ENCODE measurements at places on chromosomes 1 and 21.
A peak's percentile ranks its signal among the peaks of the same experiment; 100 is the strongest.

DNA sequence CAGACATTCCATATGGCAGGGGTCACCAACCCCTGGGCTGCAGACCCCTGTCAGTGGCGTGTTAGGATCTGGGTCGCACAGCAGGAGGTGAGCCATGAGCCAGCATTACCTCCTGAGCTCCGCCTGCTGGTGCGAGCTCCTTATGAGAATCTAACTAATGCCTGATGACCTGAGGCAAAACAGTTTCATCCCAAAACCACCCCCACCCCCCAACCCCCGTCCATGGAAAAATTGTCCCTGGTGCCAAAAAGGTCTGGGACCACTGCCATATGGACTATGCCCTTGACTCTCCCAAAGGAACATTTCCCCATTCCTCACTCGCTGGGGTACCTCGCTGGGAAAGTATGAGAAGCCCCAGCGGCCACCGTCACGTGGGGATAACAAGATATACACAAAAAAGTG, 6.4 kb upstream of the CPT2 start:
- no peak overlapping the region for H3K4me3 ChIP-seq
- no peak overlapping the region for H3K27ac ChIP-seq
- H3K4me1 ChIP-seq = no peaks in the 10 kb centered on the region
- H3K36me3 ChIP-seq = no peaks in the 10 kb centered on the region
- no peaks in the 10 kb centered on the region for H3K27me3 ChIP-seq
- no peak for DNase-seq

- H3K4me1 ChIP-seq = peaks cover 9% of the 10 kb centered on the region
- no peak for DNase-seq
- no peak overlapping the region for H3K27ac ChIP-seq
- peaks cover 35% of the 10 kb centered on the region for H3K27me3 ChIP-seq
- no peak overlapping the region for H3K4me3 ChIP-seq
Measured at GRCh38 chr1:68046423-68046822, 4.0 kb downstream of the DIRAS3 start.

GRCh38 chr21:45004481-45005247, 64.8 kb downstream of the SLX9 start:
- H3K4me1 ChIP-seq = no peaks in the 10 kb centered on the region
- no peak for DNase-seq
- peaks cover 7% of the 10 kb centered on the region for H3K27me3 ChIP-seq

DNA sequence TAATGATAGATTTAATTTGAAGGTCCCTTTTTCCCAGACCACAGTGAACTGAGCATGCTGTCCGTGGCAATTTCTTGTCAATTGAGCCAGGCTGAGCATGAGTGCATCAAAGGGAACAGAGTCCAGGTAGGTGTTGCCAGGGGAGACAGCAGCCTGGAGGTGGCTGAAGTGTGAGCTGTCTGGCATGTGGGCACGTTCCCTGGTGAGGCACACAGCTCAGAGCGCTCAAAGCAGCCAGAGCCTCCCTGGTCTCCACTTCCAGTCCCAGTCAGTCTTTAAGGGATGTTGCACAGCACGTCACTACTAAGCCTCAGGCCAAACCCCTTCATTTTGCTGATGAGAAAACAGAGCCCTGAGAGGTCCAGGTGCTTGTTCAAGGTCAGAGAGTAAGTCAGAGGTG, 251.4 kb downstream of the MATN1 start:
- H3K27ac ChIP-seq = no peak overlapping the region
- no peak for DNase-seq
- no peak overlapping the region for H3K4me3 ChIP-seq
- no peaks in the 10 kb centered on the region for H3K4me1 ChIP-seq

GRCh38 chr1:186740324-186740723, 60.1 kb upstream of the PTGS2 start:
- H3K27ac ChIP-seq = no peak overlapping the region
- no peaks in the 10 kb centered on the region for H3K4me1 ChIP-seq
- H3K27me3 ChIP-seq = no peaks in the 10 kb centered on the region
- no peak for DNase-seq
- no peak overlapping the region for H3K4me3 ChIP-seq

- no peak overlapping the region for H3K27ac ChIP-seq
- H3K27me3 ChIP-seq = no peaks in the 10 kb centered on the region
- no peak for DNase-seq
- H3K36me3 ChIP-seq = no peaks in the 10 kb centered on the region
- H3K4me1 ChIP-seq = no peaks in the 10 kb centered on the region
- H3K4me3 ChIP-seq = no peak overlapping the region
Measured at GRCh38 chr1:236997361-236997760, 6.9 kb downstream of the MT1HL1 start.

GRCh38 chr1:115991909-115992308, 15.6 kb downstream of the SLC22A15 start:
- H3K36me3 ChIP-seq = peaks cover 47% of the 10 kb centered on the region
- H3K27me3 ChIP-seq = no peaks in the 10 kb centered on the region
- peak overlapping the region; percentile 52 for H3K27ac ChIP-seq
- no peak for DNase-seq

- no peak overlapping the region for H3K27ac ChIP-seq
- no peaks in the 10 kb centered on the region for H3K36me3 ChIP-seq
- peaks cover 14% of the 10 kb centered on the region for H3K4me1 ChIP-seq
- H3K27me3 ChIP-seq = peaks cover 7% of the 10 kb centered on the region
Measured at GRCh38 chr1:206856674-206857464, 8.6 kb upstream of the IL20 start.

DNA sequence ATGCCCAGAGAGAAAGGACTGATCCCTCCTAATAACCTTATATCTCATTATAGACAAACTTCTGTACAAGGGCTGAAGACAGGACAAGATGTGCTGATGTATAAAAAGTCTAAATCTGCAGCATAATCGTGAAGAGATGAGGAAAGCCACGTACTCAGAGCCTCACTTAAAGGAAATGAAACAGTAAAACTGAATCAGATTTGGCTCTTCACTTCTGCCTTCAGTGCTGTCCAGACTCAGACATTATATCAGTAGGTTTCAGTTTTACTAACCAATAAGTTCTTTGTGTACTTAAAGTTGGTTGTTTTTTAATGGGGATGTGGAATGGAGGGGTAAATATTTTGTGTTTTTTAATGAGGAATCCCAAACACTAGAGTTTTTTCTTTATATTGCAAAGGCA, 45.3 kb upstream of the RGS1 start:
- no peaks in the 10 kb centered on the region for H3K4me1 ChIP-seq
- no peak overlapping the region for H3K4me3 ChIP-seq
- H3K27ac ChIP-seq = no peak overlapping the region

DNA sequence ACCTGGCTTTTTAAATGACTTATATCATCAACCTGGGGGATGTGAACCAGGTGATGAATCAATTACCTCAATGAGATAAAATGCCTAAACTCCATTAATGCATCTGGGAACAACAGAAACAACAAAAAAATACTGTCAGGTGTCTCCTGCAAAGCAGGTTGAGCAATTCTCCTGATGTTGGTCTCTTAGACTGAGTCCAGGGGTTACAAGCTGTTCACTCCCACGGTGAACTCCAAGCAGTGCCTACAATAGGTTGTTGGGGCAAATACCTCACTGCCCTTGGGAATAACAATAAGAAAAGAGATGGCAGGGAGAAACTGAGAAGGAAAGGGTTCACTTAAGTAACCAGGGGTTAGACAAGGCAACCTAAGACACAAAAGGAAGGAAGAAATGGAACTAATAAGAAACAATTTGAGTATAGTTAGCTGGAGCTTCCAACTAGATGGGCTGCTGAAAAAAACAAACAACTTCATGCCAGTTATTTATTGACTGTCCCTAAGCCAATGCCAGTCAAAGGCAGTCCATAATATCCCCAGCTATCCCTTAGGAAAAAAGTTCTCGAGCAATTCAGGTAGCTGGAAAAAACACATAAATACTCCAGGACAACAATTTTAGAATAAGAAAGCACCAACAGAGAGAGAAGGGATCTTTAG, 97.6 kb upstream of the MAGI3 start:
- no peak overlapping the region for H3K4me3 ChIP-seq
- no peak for DNase-seq
- H3K36me3 ChIP-seq = no peaks in the 10 kb centered on the region
- H3K27me3 ChIP-seq = no peaks in the 10 kb centered on the region
- H3K27ac ChIP-seq = no peak overlapping the region

DNA sequence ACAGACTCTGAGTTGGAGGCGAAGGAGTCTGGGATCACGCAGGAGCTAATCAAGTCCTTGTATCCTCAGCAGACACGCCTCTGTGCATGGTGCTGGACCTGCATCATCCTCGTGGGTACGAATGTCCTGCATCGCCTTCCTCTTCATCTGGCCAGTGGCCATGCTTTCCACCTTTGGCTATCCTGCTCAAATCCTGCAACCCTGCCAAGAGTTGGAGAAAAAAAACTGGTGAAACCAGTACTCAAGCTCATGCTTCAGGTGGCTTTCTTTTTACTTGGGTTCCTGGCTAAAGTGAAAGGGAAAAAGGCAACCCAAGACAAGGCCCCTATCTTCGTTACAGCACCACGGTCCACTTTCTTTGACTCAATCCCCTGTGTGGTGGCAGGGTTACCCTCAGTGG, 8.9 kb downstream of the SETSIP start:
- H3K4me1 ChIP-seq = no peaks in the 10 kb centered on the region
- H3K27ac ChIP-seq = no peak overlapping the region
- no peak for DNase-seq
- no peaks in the 10 kb centered on the region for H3K27me3 ChIP-seq
- no peaks in the 10 kb centered on the region for H3K36me3 ChIP-seq
- no peak overlapping the region for H3K4me3 ChIP-seq

- no peak overlapping the region for H3K4me3 ChIP-seq
- H3K4me1 ChIP-seq = no peaks in the 10 kb centered on the region
- DNase-seq = no peak
- H3K36me3 ChIP-seq = no peaks in the 10 kb centered on the region
- H3K27me3 ChIP-seq = no peaks in the 10 kb centered on the region
Measured at GRCh38 chr1:117591252-117591651, 14.6 kb upstream of the TENT5C start.

GRCh38 chr1:201156819-201157218, 2.5 kb upstream of the TMEM9 start:
- DNase-seq = no peak
- H3K27ac ChIP-seq = no peak overlapping the region
- no peak overlapping the region for H3K4me3 ChIP-seq
- no peaks in the 10 kb centered on the region for H3K36me3 ChIP-seq

- no peaks in the 10 kb centered on the region for H3K4me1 ChIP-seq
- no peaks in the 10 kb centered on the region for H3K27me3 ChIP-seq
- H3K4me3 ChIP-seq = no peak overlapping the region
- DNase-seq = no peak
- H3K27ac ChIP-seq = no peak overlapping the region
- no peaks in the 10 kb centered on the region for H3K36me3 ChIP-seq
Measured at GRCh38 chr1:215786997-215787396, 219.9 kb downstream of the KCTD3 start.

GRCh38 chr21:33480481-33481103, 818 bp upstream of the TMEM50B start:
- H3K4me3 ChIP-seq = peak overlapping the region; percentile 97
- no peak for DNase-seq
- H3K36me3 ChIP-seq = no peaks in the 10 kb centered on the region
- H3K27me3 ChIP-seq = no peaks in the 10 kb centered on the region
- peak overlapping the region; percentile 88 for H3K27ac ChIP-seq

GRCh38 chr21:37220433-37220980, 46.6 kb downstream of the VPS26C start:
- peaks cover 14% of the 10 kb centered on the region for H3K4me1 ChIP-seq
- peaks cover 27% of the 10 kb centered on the region for H3K36me3 ChIP-seq
- no peaks in the 10 kb centered on the region for H3K27me3 ChIP-seq
- peak; percentile 18 for DNase-seq
- peak overlapping the region; percentile 21 for H3K27ac ChIP-seq
- H3K4me3 ChIP-seq = peak overlapping the region; percentile 82

Data from CD14-positive monocyte (primary cell).